Umbilical cord (tissue), 2 donors: ENCODE measurements at places on chromosomes 6 and 20. TPM values are rescaled to one million over a fixed set of nuclear protein-coding genes. Genes with fewer than 3 reads are reported as not detected.

GRCh38 chr20:4127344-4127743, 112.0 kb upstream of the RNF24 start:
- no peak for DNase-seq

Gene EFCAB8
- total RNA-seq = 0.96 TPM

DNA sequence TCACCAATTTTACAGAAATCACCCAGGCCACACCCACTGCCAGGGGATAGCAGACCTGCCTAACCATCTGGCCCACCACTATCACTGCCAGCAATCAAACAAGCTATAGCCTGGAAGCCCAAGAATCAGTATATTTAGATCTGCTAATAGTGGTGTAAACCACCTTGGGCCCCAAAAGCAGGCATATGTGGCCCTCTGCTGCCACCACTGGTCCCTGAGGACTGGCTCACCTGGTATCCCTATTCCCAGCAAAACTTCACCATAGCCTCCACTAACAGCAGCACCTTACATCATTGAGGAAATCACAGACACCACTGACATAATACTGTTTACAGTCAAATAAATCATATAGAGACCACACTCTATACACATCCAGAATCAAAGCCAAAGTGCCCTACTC, 880.4 kb upstream of the MAN1A1 start:
- DNase-seq = no peak

Gene GPLD1
- total RNA-seq = not detected

Gene KCNG1
- total RNA-seq = 14.9 TPM

Gene ECT2L
- not detected for total RNA-seq

GRCh38 chr20:40743141-40743775, 54.2 kb upstream of the MAFB start:
- no peak for DNase-seq

- DNase-seq = no peak
Observed at GRCh38 chr6:13664703-13665352, 46.8 kb downstream of the RANBP9 start.

Gene TNFRSF21
- total RNA-seq = 13.0 TPM

- no peak for DNase-seq
Observed at GRCh38 chr6:45132658-45133294, 195.4 kb upstream of the RUNX2 start.

DNA sequence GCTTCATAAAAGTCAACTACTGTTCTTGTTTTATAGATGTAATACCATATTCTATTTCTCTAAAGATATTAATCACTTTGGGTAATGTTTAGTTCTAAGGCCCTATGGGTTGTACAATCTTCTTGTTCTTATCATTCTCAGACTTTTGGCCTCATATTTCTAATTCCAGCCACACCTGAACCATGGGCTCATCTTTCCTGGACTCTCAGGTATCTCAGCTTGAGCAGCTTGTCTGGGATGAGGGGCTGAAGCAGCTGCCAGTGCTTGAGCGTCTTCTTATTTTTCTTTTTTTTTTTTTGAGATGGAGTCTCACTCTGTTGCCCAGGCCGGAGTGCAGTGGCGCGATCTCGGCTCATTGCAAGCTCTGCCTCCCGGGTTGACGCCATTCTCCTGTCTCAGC, 150.2 kb downstream of the KIF6 start:
- no peak for DNase-seq

DNA sequence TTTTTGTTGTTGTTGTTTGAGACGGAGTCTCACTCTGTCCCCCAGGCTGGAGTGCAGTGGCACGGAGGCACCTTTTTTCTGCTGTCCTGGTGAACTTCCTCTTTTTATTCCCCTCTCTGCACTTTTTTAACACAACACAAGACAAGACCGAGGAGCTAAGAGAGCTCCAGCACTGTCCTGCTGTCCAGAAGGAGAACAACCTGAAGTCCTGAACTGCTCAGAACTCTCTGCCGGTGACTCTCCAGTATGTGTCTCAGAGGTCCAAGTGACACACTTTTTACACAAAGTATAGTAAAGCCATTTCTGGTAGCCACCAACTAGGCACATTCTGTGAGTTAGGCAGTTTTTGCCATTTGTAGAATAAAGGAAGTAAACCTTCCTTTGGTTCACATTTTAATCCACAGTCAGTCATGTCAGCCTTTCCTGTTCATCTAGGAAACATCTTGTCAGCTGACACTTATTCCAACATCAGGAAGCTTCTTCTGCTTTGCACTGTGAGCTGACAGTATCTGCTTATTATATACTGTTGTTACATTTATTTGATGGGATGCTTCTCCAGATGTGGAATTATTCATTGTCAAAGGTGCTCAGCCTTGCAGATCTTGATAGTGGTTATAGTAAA, 28.1 kb upstream of the TXNDC5 start:
- DNase-seq = no peak
